Left ventricle myocardium superior (tissue), 1 donor: ENCODE measurements at places on chromosomes 11 and 22.
A peak's percentile ranks its signal among the peaks of the same experiment; 100 is the strongest.

DNA sequence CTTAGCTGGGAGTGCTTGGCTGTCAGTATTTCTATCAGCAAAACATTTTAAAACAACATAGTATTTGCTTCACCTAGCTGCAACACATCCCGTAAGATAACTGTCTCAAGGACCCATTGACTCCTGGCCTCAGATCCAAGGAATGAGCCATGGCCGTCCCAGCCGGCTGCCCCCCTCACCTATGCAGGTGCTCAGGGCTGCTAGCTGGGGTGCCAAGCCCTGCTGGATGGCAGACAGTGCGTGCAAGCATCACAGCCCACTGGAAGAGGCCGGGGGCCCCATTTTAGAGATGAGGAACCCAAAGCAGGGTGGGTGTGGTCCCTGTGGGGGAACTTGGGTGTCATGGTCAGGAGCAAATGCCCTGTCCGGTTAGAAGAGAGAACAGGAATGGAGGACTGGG lies 8.5 kb downstream of the PSMC3 start:
- DNase-seq: no peak

DNA sequence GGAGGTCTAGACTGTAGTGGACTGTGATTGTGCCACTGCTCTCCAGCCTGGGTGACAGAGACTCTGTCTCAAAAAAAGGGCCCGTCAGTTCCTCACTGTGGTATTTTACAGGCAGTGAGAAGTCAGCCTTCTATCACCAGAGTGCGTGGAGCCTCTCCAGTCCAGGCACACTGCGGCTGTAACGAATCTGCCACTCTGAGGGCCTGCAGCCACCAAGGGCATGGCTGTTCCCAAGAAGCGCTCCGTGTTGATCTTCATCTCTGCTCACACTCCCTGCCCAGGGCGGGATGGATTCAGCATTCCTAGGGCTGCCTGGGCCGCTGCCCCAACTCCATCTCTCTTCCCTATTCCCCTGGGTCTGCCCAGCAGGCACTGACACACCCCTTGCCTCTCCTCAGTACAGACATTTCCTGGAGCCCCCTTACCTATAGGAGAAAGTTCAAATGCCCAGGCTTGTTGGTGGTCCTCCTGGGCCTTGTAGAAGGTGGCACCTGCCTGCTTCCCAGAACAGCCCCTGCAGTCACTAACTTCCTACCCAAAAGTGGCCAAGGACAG lies 148.4 kb downstream of the CACNA1I start:
- DNase-seq: no peak

- DNase-seq: peak; percentile 89
Measured at GRCh38 chr22:35467681-35468434, 67.9 kb downstream of the MCM5 start.

GRCh38 chr11:2166091-2166851 lies 5.3 kb upstream of the INS start:
- peak; percentile 65 for DNase-seq

DNA sequence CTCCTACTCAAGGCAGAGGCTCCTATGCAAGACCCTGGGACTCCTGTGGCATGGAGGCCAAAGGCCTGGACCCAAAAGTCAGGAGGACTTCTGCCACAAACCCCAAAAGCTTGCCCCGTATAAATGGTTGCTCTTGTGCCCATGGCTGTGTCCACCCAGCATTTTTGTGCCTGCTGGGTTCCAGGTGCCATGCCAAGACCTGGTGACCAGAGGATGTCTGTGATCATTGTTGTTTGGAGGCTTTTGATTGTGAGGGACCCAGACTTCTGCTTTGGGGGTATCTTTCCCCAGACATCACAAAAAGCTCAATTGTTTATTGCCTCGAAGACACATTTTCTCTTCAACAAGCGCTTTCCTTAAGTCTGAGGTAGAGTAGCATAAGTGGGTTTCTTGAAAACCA lies 35.1 kb downstream of the C22orf31 start:
- DNase-seq: no peak

GRCh38 chr11:61270354-61271076 lies 24.6 kb downstream of the VWCE start:
- no peak for DNase-seq

- DNase-seq: no peak
Measured at GRCh38 chr11:10026514-10026913, 267.5 kb downstream of the SBF2 start.
